ENCODE measurements at places on chromosomes 12 and 14.
A peak's percentile ranks its signal among the peaks of the same experiment; 100 is the strongest.

GRCh38 chr12:17204289-17205054 lies 598.5 kb upstream of the LMO3 start:
- no peak for DNase-seq
- H3K27ac ChIP-seq: no peak overlapping the region
- no peaks in the 10 kb centered on the region for H3K4me1 ChIP-seq
- no peak overlapping the region for H3K4me3 ChIP-seq

DNA sequence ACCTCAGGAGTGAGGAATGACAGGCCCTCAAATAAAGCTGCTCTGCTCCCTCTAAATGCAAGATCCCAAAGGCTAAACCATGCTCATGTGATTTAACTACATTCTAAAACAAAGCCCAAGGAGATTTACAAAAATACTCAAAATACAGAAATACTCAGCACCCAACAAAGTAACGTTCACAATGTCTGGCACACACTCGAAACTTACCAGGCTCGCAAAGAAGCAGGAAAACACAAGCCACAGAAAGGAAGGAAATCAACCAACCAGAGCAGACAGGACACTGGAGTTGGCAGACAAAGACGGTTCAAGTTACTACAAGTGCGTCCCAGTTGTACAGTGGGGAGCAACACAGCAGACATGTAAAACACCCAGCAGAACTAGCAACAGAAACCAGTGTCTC lies 33.4 kb downstream of the STX2 start:
- H3K27me3 ChIP-seq: no peaks in the 10 kb centered on the region
- H3K4me3 ChIP-seq: no peak overlapping the region
- H3K4me1 ChIP-seq: no peaks in the 10 kb centered on the region

DNA sequence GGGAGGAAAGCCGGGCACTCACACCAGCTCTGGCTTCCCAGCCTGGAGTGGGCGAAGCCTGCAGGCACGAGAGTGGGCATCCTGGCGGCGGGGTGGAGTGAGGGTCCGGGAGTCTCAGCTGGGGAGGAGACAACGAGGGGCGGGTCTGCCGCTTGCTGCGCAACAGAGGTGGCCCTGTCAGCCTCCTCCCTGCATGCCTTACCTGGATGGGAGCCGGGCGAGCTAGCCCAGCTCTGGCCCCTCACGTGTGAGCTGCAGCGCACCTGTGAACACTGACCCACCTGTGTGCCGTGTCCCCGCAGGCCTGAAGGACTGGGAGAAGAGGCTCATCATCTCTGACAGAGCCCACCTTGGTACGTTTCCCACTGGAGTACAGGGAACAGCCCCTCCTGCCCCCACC lies 13.9 kb upstream of the SIVA1 start:
- H3K4me1 ChIP-seq: peaks cover 26% of the 10 kb centered on the region
- no peak overlapping the region for H3K27ac ChIP-seq

- no peaks in the 10 kb centered on the region for H3K27me3 ChIP-seq
- no peaks in the 10 kb centered on the region for H3K36me3 ChIP-seq
- DNase-seq: no peak
- H3K4me1 ChIP-seq: peaks cover 28% of the 10 kb centered on the region
Measured at GRCh38 chr14:32817780-32818179, 120.9 kb upstream of the NPAS3 start.

DNA sequence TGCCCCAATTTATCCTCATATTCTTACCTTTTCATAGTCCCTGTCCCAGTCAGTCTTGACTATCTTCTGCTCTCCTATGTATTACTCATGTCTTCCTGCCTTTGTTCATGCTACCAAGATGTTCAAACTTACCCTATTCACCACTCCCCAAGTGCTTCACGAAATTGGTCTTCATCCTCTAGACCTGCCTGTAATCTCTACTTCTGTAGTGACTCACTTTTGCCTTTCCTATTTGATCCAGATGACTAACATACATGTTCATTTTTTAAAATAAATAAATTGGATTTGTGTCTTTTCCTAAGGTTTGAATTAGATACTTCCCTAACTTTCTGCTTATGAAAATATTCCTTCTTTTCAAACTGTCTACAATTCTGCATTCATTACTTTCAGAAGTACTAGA lies 107.7 kb upstream of the PPM1H start:
- H3K27ac ChIP-seq: peak overlapping the region; percentile 45
- no peak overlapping the region for H3K4me3 ChIP-seq
- no peak for DNase-seq
- H3K36me3 ChIP-seq: no peaks in the 10 kb centered on the region

- peak; percentile 82 for DNase-seq
- H3K4me3 ChIP-seq: peak within 1 kb of the TSS; percentile 95
- H3K27me3 ChIP-seq: no peaks in the 10 kb centered on the region
- peaks cover 16% of the 10 kb centered on the region for H3K36me3 ChIP-seq
Measured at GRCh38 chr12:51238510-51239334, at the start of gene DAZAP2. TSS of gene DAZAP2 (plus strand) at chr12:51238826. CDS start at chr12:51238908, 82 bp downstream.

DNA sequence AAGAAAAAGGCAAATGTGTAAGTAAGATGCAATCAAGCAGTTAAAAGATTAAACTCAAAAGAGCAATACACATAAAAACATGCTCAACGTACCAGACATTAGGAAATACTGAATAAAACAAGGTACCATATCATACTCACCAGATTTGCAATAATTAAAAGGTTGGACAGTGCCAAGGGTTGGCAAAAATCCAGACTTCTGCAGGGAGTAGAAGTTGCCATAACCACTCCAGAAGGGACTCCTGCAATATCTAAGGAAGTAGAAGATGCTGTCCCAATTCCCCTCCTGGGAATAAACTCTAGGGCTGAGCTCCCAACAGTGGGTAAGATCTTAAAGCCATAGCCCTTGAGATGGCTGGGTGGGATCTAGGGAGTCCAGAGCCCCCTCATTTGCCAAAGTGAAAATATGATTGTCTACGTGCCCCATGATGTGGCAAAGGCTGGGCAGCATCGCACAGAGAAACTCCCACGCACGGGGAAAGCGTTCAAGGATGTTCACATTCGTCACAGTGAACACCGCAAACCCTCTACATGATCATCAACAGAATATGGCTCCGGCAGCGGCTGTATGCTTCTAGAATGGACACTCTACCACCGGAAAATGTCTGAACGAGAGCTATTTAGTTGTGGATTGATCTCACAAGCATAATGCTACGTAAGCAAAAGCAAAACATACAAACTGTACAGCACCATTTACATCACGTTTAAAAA lies 12.3 kb downstream of the KCTD10 start:
- DNase-seq: no peak
- peaks cover 68% of the 10 kb centered on the region for H3K4me1 ChIP-seq
- H3K27ac ChIP-seq: peak overlapping the region; percentile 99
- no peak overlapping the region for H3K4me3 ChIP-seq
- H3K27me3 ChIP-seq: no peaks in the 10 kb centered on the region

DNA sequence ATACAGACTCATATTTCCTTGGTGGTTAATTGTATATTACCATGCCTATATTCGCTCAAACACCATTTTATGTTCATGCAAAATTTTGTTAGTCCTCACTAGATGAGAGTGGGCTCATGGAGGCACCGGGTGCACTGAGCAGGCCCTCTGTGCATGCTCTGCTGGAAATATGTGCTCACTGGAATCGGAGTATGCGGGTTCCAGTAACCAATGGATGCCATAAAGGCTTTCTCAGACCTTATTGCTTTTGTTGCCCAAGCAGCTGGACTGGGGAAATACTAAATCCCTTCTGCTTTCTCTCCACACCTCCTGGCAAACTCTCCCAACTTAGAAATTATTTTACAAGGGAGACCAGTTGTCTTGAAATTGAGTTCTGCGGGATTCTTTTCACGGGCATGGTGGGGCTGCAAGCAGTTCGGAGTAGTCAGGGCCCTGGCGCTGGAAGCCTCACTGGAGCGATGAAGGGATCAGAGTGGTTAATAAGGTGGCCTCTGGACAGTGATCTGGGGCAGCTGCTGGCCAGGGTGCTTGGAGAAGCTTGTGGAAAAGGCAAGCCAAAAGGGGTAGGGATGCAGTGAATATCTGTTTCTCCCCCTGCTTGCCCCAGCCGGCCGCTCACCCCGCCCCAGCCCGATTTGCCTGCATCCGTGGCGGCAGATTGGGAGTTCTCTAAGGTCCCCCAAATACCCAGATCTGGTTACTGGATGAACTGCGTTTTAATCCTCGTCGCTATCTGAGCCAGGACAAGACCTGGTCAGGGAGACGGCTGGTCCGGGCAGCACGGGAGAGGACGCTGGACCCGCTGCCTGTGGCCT lies 7.4 kb upstream of the HOXC6 start:
- peak overlapping the region; percentile 5 for H3K4me3 ChIP-seq
- peak overlapping the region; percentile 11 for H3K27ac ChIP-seq
- H3K4me1 ChIP-seq: peaks cover 16% of the 10 kb centered on the region
- DNase-seq: no peak
- no peaks in the 10 kb centered on the region for H3K27me3 ChIP-seq
- no peaks in the 10 kb centered on the region for H3K36me3 ChIP-seq

- no peaks in the 10 kb centered on the region for H3K27me3 ChIP-seq
- no peak overlapping the region for H3K27ac ChIP-seq
- DNase-seq: no peak
Measured at GRCh38 chr14:38125481-38126037, 82.1 kb upstream of the SSTR1 start.

- peaks cover 15% of the 10 kb centered on the region for H3K4me1 ChIP-seq
- H3K27ac ChIP-seq: no peak overlapping the region
- no peak overlapping the region for H3K4me3 ChIP-seq
Measured at GRCh38 chr14:81208489-81208888, 12.3 kb downstream of the GTF2A1 start.

All from thoracic aorta (tissue), 2 donors.